ENCODE measurements at places on chromosomes 16 and 17.

GRCh38 chr16:51147776-51148677 is 3.0 kb downstream of the SALL1 start:
- DNase-seq, result no peak

DNA sequence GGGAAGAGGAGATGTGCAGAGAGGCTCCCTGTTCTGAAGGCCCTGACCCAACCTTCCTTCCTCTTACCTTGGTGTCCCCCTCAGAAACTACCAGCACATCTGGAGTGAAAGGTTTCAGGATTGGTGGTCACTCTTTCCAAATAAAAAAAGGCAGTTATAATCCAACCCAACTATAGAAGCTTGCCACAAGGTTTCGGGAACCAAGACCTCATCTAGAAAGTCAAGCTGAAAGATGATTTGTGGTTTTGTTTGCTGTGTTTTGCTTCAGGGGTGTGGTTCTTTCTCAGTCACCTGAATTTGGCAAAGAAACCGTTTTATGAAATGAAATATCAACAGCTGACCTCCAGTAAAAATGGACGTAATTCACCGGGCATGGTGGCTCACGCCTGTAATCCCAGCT is 19.3 kb downstream of the SHMT1 start:
- no peak for DNase-seq

- DNase-seq, result no peak
Observed at GRCh38 chr17:51630101-51630671, 369.8 kb downstream of the UTP18 start.

- no peak for DNase-seq
Observed at GRCh38 chr16:66265048-66265415, 101.5 kb upstream of the CDH5 start.

- no peak for DNase-seq
Observed at GRCh38 chr16:1656808-1657617, 21.1 kb upstream of the JPT2 start.

- DNase-seq, result peak; percentile 84
Observed at GRCh38 chr17:28902819-28903545, at the start of gene DHRS13. Gene DHRS13 (minus strand): TSS chr17:28903079. CDS start chr17:28902944, 135 bp downstream.

DNA sequence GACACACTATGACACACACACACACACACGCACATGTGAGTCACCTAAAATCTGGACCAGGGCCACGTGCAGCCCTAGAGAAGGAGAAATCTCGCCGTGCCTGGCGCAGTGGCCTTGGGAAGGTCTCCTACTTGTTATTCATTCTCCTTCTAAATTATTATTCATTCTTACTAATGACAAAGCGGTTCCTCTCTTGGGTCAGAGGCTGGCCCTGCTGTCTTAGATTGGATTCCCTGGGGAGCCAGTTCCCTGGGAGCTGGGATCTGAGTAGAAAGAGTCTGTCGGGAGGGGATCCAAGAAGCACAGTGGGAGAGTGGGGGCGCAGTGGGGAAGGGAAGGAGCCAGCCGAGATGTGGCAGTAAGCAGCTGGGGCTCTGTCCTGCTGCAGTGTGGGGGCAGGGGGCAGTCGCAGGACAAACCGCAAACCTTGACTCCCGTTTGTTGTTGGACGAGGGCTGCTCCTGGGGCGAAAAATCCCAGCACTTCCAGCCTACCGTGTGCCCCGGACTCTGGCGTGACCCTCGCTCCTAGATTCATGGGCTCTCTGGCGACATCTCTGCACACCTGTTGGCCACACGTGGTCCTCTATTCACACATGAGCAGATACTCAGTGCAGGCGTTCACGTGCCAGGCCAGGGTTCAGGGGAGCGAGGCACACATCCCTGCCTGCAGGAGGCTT is 18.7 kb upstream of the JPH3 start:
- DNase-seq, result no peak

DNA sequence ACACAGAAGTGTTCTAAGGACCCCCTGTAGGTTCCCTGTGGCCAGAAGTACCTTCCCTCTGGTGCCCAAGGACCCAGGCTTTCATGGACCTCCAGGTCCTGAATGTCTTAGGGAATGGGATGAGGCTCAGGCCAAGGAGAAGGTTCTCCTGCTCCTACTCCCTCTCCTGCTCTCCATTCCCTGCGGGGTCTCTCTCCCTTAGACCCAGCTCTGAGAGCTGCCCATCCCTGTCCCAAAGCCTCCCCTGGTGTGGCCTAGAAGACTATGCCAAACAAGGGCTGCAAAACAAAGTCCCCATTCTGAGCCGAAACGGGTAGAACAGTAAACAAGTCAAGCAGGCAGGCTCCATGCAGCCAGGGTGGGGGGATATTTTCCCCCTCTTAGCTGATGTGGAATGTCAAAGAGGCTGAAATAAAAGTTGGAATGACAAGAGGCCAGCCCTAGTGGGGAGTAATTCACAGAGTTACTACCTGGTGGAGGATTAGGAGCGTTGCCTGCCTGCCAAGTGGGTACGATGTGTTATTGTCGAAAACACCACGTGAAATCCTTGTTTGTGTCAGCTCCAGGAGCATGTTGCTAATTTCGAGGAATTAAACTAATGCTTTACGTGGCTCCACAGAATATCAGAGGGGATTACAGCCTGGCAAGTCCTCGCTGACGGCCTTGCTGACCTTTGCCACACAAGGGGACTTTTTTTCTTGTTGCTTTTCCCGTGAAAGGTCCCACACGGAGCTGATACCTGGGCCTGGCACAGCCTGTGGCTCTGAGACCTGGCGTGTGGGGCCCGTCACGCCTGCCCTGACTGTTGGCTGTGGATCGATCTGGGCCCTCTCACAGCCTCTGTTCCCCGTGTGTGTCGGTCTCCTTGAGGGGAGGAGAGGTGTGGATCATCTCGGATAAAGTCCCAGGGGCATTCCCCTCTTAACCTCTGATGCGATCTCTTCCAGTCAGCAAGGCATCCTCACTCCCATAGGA is 2.9 kb downstream of the WFIKKN2 start:
- DNase-seq, result no peak

- DNase-seq, result no peak
Observed at GRCh38 chr17:73644145-73645049, at the start of gene SDK2. Gene SDK2 (minus strand): TSS chr17:73644445. CDS start chr17:73644088, 357 bp downstream.

- DNase-seq, result no peak
Observed at GRCh38 chr16:86892509-86892908, 314.2 kb downstream of the FOXL1 start.

DNA sequence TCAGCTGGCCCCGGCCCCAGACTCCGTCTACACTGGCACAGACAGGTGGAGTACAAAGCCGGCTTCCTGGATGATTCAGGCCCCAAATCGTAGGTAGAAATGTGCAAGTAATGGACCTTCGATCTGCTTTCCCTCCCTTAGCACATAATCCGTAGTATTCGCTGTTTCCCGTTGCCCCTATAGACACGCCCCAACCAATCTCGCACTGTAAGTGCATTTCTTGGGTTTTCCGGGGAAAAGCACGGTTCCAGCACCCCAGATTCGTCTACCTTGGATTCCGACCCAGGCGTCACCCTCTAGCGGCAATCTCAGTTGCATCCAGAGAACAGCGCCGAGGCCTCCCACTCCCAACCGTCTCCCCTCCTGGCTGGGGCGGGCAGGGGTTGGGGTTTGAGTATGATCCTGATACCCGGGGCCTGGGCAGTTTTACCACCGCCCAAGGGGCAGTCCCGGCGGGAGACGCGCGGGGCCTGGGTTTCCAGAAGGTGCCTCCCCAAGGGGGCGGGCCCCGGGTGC is 12.1 kb upstream of the FOXF1 start:
- no peak for DNase-seq

- DNase-seq, result no peak
Observed at GRCh38 chr17:65205655-65206054, 68.5 kb downstream of the RGS9 start.

DNA sequence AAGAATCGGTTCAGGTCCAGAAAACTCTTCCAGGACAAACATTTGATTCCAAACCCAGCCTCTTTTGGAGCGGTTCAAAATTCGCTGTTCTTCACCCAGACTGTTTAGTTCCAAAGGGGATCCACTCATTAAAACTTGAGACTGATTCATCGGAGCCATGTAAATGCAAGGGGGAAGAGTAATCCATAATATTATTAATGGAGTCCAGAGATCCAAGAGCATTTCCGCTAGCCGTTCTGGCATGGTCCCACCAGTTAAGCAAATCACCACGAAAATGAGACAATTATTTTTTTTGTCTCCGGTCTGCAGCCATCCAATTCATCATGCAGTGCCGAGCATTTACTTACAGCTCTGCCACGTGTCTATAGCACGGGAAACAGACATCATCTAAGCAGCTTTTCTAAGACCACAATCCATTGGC is 15.1 kb downstream of the CDH8 start:
- DNase-seq, result no peak

DNA sequence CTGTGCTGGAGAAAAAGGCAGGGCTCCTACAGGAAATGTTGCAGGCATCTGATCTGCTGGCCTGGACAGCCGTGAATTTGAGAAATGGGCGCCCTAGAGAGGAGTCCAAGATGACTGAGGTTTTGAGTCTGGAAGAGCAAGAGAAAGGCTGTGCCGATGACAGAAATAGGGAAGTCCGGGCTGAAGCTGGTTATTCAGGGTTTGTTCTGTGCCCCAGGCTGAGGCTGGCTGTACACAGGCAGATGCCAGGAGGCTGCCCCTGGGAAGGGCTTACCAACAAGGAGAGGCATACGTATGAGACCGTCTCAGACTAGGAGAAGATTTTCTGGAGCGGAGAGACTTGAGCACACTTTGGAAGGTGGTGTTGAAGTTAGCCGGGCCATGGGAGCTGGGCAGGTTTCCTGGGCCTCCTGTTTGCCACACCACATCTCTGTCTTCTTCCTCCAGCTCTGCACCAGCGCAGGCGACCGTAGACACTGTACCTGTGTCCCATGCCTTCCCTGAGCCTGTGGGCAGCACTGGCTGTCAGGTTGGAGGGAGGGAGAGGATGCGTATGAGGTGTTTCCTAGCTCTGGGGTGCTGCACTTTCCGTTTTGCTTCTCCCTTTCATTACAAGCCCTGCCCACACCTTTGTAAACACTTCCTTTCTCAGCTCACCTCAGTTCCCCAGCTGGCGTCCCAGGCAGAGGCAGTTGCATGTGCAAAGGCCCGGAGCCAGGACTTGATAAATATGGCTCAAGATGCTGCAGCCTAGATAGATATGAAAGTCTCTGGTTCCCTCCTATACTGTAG is 80.8 kb downstream of the SPECC1 start:
- DNase-seq, result no peak

DNA sequence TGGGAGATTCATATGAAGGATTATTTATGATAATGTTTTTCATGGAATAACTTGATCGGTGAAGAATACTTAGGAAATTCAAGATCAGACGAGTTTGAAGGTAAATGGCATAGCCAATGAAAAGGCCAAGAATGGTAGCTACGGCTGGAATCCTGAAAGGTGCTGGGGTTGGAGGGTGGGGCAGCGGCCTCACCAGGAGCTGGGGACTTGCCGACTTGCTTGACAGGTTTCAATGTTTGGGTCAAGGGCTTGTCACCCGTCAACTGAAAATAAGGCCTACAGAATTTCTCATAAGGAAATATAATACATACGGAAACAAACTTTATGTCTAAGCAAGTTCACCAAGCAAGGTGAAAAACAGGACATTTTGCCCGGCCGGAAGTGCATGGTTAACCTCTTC is 9.9 kb downstream of the CRYM start:
- no peak for DNase-seq

DNA sequence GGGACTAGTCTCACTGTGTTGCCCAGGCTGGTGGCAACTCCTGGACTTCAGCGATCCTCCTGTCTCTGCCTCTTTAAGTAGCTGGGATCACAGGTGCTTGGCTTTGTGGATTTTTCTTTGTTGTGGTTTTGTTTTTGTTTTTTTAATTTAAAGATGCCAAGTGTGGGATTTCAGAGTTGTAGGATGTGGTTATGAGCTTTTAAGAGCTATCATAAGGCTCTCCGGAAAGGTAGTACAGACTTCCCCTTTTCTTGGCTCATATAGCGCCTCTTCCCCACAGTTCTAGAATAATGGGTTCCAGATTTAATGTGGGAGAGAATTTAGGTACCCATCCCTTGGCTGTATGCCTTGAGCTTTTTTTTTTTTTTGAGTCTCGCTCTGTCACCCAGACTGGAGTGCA is 17.1 kb downstream of the AKAP1 start:
- DNase-seq, result no peak

GRCh38 chr17:82582213-82582612 is 62.7 kb downstream of the FOXK2 start:
- DNase-seq, result no peak

GRCh38 chr17:58414596-58414997 is 2.7 kb downstream of the RNF43 start:
- DNase-seq, result no peak

DNA sequence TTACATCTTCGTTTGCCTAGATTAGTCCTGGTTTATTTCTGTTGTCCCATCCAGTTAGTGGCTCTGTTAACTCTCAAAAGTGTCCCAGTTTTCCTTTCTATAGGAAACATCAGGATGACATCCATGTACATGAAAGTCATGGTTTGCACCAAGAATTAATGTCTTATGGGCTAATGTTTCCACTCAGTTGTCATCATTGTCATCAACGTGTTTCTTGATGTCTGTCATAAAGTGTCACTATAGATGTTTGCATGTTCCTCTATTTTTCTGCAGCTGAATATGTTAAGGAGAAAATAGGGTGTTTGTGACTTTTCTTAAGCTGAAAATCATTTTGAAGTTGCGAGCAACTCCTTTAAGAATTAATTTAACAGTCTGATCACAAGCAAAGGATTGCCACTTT is 567.0 kb downstream of the TMEM114 start:
- no peak for DNase-seq

DNA sequence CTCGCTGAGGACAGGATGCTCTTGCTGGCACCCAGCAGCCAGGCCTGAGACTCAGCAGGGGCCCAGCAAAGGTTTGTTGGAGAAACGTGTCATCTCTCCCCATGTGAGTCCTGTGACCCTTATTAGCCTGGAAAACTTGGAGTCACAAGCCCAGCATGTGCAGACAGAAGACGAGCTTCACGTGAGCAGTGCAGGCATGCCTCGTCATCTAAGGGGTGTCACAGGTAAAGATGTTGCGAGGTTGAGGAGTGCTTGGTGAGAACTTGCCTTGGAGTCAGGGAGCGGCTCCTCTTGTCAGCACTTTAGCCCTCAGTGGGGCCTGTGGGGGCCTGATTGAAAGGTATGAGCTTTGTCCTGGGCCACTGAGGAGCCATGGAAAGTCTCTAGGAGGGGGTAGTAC is 2.1 kb upstream of the CTRL start:
- no peak for DNase-seq

- no peak for DNase-seq
Observed at GRCh38 chr17:41618341-41619035, 5.9 kb downstream of the KRT17 start.

- no peak for DNase-seq
Observed at GRCh38 chr17:66960613-66961012, 3.9 kb upstream of the CACNG4 start.
